ENCODE measurements at places on chromosomes 2 and 18. TPM values are rescaled to one million over a fixed set of nuclear protein-coding genes. Genes with fewer than 3 reads are reported as not detected.
A peak's percentile ranks its signal among the peaks of the same experiment; 100 is the strongest.

The NTSR2 gene
- total RNA-seq: not detected

The ITGB6 gene
- not detected for total RNA-seq

The IGFBP2 gene
- 1.2 TPM for total RNA-seq

The RGPD3 gene
- 0.05 TPM for total RNA-seq

The TFCP2L1 gene
- 0.08 TPM for total RNA-seq

The ALPI gene
- not detected for total RNA-seq

The ALPG gene
- not detected for total RNA-seq

The ANKRD62 gene
- total RNA-seq: not detected

The RAD51AP2 gene
- total RNA-seq: not detected

The NEB gene
- total RNA-seq: 0.45 TPM

The CROCC2 gene
- total RNA-seq: not detected

- DNase-seq: peak; percentile 34
- H3K27ac ChIP-seq: peak overlapping the region; percentile 80
- peaks cover 42% of the 10 kb centered on the region for H3K4me1 ChIP-seq
- H3K36me3 ChIP-seq: peaks cover 24% of the 10 kb centered on the region
- H3K4me3 ChIP-seq: peak overlapping the region; percentile 79
These were observed 819 bp upstream of the KLF11 start for GRCh38 chr2:10042301-10043161.

DNA sequence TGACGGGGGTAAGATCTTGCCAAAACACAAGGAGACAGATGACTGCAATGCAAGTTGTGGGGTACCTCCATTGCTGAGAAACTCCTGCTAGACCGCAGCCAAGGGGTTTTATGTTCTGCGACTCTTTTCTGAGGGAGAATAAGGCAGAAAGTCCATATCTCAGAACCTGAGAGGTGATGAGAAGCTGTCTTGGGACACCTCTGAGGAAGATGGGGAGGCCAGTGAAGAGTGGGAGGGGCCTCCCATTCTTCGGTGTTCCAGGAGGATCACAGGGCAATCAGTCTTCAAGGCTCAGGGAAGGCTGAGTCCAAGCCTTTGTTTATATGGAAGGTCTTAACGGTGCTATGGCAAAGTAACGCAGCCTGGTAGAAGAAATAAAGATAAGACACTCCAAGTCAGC lies 18.0 kb downstream of the CYP27A1 start:
- peaks cover 48% of the 10 kb centered on the region for H3K27me3 ChIP-seq
- no peaks in the 10 kb centered on the region for H3K36me3 ChIP-seq
- no peak for DNase-seq
- H3K4me1 ChIP-seq: peaks cover 11% of the 10 kb centered on the region
- H3K4me3 ChIP-seq: no peak overlapping the region
- H3K27ac ChIP-seq: no peak overlapping the region

DNA sequence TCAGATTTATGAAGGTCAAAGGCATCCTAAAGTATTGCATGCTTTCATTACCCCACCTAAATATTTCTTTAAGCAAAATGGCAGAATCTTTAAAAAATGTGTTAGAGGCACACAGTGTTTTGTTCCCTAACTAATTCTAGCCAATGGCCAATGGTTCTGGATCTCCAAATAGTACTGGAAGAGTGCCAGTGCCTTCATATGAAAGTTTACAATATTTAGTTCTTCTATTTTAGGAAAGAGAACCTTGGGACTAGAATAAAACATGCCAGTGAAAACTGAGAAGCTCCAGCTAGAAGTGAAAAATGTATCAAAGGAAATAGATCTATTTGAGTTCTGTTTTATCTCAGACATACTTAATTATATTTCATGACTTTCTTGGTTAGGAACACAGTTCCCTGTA lies 37.1 kb downstream of the TACR1 start:
- peaks cover 3% of the 10 kb centered on the region for H3K27me3 ChIP-seq
- no peak for DNase-seq
- no peak overlapping the region for H3K4me3 ChIP-seq
- H3K36me3 ChIP-seq: no peaks in the 10 kb centered on the region

GRCh38 chr2:47599171-47599570 lies 183.8 kb upstream of the MSH6 start:
- H3K27ac ChIP-seq: no peak overlapping the region
- H3K4me1 ChIP-seq: no peaks in the 10 kb centered on the region
- no peak for DNase-seq
- H3K27me3 ChIP-seq: peaks cover 12% of the 10 kb centered on the region
- H3K4me3 ChIP-seq: no peak overlapping the region

DNA sequence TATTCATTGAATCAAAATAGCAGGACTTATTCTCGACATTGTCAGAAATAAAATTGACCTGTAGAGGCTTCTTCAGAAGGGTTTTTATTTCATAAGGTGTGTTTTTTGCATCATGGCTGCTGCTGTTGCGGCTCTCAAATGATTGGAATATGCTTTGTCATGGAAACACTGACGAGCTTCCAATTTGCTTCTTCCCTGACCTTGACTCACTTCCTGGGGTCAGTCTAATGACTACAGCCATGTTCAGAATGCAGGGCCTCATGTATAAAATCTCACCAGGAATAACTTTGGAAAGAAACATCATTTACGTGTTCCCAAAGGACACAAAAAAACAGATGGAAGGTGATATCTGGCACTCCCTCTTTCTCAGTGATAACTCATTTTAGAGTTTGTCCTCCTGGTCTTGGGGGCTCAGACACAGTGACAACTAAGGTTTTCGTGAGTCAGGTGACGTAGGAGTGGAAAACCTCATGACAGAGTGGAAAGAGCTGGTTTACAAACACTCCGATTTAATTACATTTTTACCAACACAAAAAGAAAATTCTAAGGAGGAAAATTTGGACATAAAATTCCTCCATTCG lies 467.0 kb upstream of the RAB12 start:
- no peak for DNase-seq
- no peaks in the 10 kb centered on the region for H3K36me3 ChIP-seq
- H3K4me3 ChIP-seq: no peak overlapping the region

DNA sequence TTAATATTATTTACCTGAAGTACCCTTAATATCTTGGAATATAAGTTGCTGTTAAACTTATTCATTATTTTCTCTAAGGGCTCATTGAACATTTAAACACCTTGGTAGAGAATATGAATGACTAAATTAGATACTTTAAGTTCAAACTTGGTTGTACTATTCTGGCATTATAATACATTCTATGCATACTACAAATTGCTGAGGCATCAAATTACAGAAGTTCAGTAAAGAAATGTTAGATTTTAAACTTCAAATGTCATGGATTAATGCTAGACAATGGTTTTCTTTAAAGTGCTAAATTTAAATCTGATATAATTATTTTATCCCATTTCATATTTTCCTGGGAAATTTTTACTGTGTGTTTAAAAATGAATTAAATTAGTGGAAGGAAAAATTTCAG lies 63.1 kb downstream of the CDCA7 start:
- no peaks in the 10 kb centered on the region for H3K36me3 ChIP-seq
- no peaks in the 10 kb centered on the region for H3K4me1 ChIP-seq
- H3K4me3 ChIP-seq: no peak overlapping the region
- no peak overlapping the region for H3K27ac ChIP-seq
- DNase-seq: no peak
- peaks cover 33% of the 10 kb centered on the region for H3K27me3 ChIP-seq

GRCh38 chr2:148279216-148279615 lies 258.3 kb downstream of the MBD5 start:
- no peaks in the 10 kb centered on the region for H3K27me3 ChIP-seq
- H3K4me1 ChIP-seq: no peaks in the 10 kb centered on the region
- H3K4me3 ChIP-seq: no peak overlapping the region
- no peak for DNase-seq
- H3K36me3 ChIP-seq: peaks cover 5% of the 10 kb centered on the region

DNA sequence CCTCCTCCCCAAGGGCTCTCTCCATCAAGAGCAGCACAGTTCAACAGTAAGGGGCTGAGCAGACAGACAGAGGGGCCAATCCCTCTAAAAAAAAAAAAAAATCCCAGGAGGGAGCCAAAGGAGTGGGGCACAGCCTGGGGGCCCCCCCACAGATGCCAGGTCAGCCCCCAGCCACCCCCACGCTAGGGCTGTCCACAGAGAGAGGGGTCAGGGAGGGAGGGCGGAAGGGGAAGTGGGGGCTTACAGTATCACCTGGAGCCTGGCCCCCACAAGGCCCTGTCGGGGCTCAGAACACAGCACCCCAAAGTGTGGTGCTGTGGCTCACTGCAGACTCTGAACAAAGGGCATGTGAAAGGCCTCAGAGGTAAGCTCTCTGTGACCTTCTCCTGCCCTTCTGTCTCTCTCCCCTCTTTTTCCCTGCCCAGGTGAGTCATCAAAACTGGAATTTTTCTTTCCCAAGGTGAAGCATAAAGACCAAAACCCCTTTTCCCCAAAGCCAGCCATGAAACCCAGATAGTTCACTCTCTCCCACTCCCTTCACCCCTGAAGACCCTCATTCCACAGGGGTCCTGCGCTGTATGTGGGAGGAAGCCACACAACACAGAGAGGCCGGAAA lies 13.9 kb downstream of the BIN1 start:
- no peaks in the 10 kb centered on the region for H3K4me1 ChIP-seq
- H3K27ac ChIP-seq: no peak overlapping the region
- no peak overlapping the region for H3K4me3 ChIP-seq
- no peak for DNase-seq

DNA sequence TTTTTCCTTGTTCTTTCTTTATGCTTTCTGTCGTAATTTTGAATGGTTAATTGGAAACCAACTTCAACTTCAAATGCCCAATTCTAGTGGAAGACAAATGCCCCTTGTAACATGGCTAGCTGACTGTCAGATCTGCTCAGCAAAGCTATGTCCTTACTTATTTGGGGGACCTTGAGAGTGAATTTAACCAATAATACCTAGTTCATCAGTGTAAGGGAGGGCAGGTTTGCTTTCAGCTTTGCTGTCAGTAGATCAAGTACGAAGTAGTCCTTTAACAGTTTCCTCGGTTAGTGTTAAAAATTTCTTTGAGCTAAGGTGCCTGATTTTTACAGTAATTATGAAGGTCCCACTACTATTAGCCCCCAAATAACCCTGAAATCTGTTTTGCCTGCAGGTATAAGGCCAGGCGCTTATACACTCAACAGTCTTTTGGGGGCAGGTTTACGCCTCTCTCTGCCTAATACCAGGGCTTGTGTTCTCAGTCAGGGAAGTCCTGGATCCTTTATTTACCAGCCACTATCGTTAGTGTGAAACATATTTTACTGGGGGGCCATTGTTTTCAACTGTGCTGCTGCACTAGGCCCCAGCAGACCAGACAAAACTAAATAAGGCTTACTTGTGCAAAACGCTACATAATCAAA lies 165.1 kb upstream of the KCNJ3 start:
- H3K4me3 ChIP-seq: no peak overlapping the region
- no peaks in the 10 kb centered on the region for H3K36me3 ChIP-seq
- H3K4me1 ChIP-seq: no peaks in the 10 kb centered on the region
- no peaks in the 10 kb centered on the region for H3K27me3 ChIP-seq
- DNase-seq: no peak

GRCh38 chr18:57516056-57516455 lies 70.4 kb downstream of the FECH start:
- no peaks in the 10 kb centered on the region for H3K4me1 ChIP-seq
- no peak overlapping the region for H3K27ac ChIP-seq
- no peaks in the 10 kb centered on the region for H3K36me3 ChIP-seq

DNA sequence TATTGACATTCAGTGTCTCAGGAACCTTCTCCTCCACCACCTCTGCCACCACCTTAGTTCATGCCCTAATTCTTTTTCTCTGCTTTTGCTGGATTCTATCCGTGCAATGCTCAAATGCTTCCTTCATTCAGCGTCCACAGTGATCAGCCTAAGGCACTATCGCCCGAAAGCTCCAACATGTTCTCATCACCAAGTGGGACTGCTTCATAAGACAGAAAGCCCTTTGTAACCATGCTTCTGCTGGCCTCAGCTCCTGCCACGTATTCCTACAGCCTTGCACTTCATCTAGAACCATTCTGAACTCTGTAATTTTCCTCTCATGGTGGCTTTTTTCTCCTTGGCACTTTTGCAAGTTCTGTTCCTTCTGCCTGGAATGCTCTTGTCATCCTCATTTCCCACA lies 222.9 kb downstream of the HNMT start:
- DNase-seq: no peak
- no peak overlapping the region for H3K4me3 ChIP-seq
- no peaks in the 10 kb centered on the region for H3K4me1 ChIP-seq

GRCh38 chr2:146652311-146652710 lies 1192.5 kb upstream of the ACVR2A start:
- DNase-seq: no peak
- H3K4me3 ChIP-seq: no peak overlapping the region
- no peaks in the 10 kb centered on the region for H3K36me3 ChIP-seq
- H3K27ac ChIP-seq: no peak overlapping the region

DNA sequence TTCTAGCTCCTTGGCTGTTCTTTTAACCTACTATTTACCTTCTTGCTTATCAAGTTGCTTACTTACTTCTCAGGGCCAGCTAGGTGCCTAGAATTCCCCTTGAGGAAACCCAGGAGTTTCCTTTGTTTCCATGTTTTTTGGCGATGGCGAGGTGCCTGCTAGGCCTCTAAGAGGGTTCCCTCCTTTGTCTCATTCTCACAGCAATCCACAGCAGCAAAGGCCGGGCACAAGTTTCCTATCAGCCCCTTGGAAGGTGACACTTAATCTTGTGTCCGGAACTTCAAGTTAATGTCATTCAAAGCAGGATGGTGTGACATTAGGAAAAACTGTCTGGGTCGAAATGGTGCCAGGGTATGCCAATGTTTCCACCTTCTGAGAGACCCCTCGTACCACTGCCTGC lies 101.9 kb upstream of the EPC2 start:
- no peak for DNase-seq
- H3K4me3 ChIP-seq: no peak overlapping the region
- H3K36me3 ChIP-seq: peaks cover 3% of the 10 kb centered on the region
- H3K27ac ChIP-seq: no peak overlapping the region

DNA sequence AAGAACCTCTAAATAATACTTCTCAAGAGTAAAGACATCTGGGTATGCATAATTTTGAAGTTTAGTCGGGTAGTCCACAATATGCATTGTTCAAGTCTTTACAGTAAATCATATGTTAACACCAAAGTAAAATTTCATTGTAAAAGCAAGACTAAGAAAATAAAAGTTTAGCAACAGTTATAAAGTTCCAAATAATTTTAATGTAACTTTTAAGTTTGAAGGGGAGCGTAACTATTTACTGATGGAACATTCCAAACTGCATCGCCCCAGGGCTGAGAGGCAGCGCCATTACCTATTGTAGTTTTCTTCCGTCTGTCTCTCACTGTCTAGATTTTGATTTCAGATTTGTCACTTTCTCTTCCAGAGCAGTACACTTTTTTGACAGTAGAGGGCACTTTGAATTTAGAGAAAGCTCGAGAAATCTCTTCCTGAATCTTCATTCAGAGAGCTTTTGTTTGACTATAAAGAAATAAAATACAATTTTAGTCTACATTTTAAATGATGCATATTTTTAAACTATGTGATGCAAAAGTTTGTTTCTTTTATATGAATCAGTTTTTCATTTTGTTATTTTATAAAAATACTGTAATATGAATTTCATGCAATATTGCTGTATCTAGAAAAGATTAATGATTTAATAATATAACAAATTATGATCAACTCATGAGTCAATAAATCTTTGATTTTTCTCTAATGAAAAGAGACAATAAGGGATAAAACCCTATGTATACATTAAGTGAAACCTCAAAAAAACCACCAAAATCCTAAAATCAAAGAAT lies 389.8 kb downstream of the FIGN start:
- DNase-seq: no peak
- H3K36me3 ChIP-seq: no peaks in the 10 kb centered on the region
- no peak overlapping the region for H3K27ac ChIP-seq
- H3K4me3 ChIP-seq: no peak overlapping the region
- H3K4me1 ChIP-seq: no peaks in the 10 kb centered on the region
- peaks cover 3% of the 10 kb centered on the region for H3K27me3 ChIP-seq

GRCh38 chr2:192327576-192327975 lies 132.8 kb upstream of the TMEFF2 start:
- H3K27ac ChIP-seq: no peak overlapping the region
- no peaks in the 10 kb centered on the region for H3K27me3 ChIP-seq
- no peaks in the 10 kb centered on the region for H3K4me1 ChIP-seq
- H3K36me3 ChIP-seq: no peaks in the 10 kb centered on the region
